ENCODE measurements at places on chromosomes 5 and 9.

- no peak for DNase-seq
These were observed 6.6 kb upstream of the ENC1 start for GRCh38 chr5:74647096-74647495.

GRCh38 chr9:130145658-130146057 is 26.5 kb upstream of the NCS1 start:
- no peak for DNase-seq

DNA sequence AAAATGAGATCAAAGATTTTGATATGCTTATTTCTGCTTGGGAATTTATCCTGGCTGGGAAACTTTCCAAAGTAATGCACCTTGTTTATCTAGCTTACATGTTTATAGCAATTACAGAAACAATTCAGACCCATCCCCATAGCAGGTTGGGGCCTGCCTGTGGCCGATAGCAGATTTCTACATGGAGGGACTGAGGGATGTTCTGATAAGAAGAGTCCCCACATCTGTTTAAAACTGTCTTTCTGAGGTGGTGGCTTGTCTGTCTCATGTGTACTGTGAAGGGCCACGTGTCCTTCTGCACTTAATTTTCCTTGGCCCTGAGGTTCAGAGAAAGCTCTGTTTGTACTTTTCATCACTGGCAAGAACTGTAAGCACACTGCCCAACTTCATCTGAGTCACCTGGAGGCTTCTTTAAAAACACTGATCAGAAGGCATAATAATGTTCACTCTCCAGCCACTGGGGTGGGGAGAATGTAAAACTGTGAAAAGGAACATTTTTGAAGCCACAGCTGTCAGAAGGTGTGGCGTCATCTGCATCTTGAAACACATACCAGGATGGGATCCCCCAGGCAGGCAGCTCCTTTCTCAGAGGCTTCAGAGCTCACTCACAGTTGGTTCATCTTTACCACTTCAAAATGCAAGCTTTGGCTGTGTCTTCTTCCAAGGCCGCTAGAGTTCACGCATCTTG is 80.3 kb downstream of the MAP1B start:
- DNase-seq = no peak

GRCh38 chr9:84697509-84698114 is 28.1 kb downstream of the NTRK2 start:
- DNase-seq = peak; percentile 3

DNA sequence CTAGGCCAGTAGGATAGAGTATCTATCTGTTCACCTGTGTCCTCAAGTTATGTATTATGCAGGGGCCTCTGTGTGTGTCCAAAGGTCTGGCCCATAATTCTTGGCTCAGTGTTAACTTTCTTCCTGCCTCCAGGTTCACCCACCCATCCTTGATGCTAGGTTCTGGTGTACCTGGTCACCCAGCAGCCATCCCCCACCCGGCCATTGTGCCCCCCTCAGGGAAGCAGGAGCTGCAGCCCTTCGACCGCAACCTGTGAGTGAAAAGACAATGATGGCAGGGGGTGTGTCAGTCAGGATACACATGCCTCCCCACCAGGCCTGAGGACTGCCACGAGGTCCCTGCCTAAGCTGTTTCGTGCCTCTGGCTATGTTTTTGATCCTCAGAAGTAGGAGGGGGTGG is 27.6 kb downstream of the TCF7 start:
- no peak for DNase-seq
